ENCODE measurements at places on chromosomes 2 and 18.

DNA sequence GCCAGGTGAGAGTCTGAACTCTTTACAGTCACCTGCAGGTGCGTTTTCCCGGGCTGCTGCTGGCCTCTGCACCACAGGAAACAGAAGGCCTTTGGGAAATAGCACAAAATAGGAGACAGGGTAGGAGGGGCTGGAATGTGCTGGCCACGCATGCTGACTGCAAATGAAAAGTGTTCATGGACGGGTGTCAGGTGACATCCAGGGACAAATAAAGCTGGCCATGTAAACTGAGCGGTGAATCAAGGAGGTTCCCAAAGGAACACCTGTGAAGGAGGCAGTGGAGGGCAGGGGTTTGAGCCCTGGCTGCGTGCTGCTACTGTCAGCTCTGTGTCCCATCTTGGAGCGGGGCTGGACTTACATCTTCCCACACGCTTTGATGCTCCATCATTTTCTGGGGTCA is 42.4 kb upstream of the GBX2 start:
- no peak for DNase-seq

- no peak for DNase-seq
Measured at GRCh38 chr2:197140045-197140444, 170.5 kb downstream of the ANKRD44 start.

GRCh38 chr18:50665519-50665918 is 105.6 kb downstream of the MAPK4 start:
- no peak for DNase-seq

DNA sequence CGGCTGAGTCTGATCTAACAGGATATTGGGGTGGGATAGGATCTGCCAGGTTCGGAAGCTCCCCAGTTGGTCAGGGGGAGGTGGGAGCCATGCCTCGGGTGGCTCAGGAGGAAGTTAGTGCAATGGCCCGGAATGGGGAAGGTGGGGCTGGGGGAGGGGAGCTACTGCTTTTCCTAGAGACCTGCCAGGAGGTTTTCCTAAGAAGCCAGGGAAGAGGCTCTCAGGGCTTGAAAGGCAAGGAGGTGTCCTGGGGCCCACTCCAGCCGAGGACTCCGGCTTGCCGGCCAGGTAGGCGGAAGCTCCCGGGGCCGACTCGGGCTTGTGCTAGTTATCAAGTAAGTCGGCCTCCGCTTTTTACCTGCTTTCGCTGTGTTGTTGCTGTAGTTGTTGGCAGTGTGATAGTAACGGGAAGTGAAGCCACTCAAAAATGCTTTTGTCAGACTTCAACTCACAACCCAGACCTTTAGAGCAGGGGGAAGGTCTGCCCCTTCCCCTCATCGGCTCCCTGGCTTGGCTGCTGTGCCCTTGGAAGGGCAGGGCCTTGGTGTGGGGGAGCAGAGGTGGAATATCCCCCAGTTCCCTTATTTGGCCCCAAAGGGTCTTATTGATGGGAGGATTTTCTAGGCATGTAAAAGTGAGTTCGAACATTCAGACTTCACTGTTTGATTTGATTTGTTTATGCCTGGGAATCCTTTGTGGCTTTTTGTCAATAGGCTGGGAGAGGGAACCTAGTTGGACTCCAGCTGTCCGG is 5.4 kb downstream of the GDF7 start:
- DNase-seq, result no peak

GRCh38 chr18:48230467-48231113 is 178.6 kb downstream of the ZBTB7C start:
- no peak for DNase-seq

DNA sequence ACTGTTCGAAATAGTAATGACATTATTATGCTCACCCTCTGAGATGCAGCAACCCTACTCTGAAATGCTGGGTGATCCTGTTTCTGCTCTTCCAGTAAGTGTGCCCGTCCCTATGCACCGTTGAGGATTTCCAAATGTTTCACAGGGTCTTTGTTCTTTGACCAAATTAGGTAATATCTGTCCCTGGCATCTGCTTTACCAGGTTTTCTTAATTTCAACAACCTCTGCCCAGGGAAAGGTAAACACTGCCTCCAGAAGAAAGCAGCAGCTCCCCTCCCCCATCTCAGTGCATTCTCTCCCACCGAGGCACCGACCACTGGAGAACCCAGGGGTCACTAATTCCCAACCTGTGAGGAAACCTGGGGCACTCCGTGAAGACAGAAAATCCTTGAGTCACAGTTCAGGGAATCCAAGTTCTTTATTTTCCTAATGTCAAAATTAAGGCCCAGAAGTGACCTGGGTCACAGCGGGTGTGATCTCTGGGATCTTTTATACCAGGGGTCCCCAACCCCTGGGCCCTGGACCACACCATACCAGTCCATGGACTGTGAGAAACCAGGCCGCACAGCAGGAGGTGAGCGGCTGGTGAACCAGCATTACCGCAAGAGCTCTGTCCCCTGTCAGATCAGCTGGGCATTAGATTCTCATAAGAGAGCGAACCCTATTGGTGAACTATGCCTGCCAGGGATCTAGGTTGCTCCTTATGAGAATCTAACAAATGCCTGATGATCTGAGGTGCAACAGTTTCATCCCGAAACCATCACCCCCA is 1.2 kb upstream of the GRB14 start:
- DNase-seq, result no peak

GRCh38 chr2:217494557-217494956 is 508.2 kb downstream of the TNS1 start:
- no peak for DNase-seq

- DNase-seq, result no peak
Measured at GRCh38 chr2:220393711-220394110, 766.3 kb downstream of the SLC4A3 start.

GRCh38 chr2:220104871-220105351 is 477.5 kb downstream of the SLC4A3 start:
- DNase-seq, result no peak

GRCh38 chr2:239114616-239115265 is 266.9 kb downstream of the TWIST2 start:
- no peak for DNase-seq

DNA sequence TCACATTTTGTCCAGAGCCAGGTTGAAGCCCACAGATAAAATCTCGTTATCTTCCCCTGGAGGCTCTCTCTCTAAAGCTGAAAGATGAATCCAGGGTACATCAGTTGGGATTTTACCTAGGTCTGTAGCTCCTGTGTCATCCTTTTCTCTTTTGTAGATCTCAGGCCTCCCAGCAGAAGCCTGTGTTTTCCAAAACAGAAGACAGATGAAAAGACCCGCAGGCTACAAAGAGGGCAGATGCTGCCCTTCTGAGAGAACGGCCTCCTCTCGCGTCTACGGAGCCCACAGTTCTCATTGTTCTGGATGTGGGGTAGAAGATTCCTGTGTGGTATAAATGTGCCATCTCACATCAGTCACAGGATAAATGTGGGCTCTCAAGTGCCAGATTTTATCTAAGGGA is 139.5 kb downstream of the SUCLG1 start:
- no peak for DNase-seq

GRCh38 chr2:10817413-10817812 is 4.8 kb upstream of the PDIA6 start:
- DNase-seq, result no peak

- DNase-seq, result no peak
Measured at GRCh38 chr2:188810586-188810985, 163.6 kb upstream of the COL3A1 start.

GRCh38 chr2:65070172-65070830 is 14.1 kb downstream of the CEP68 start:
- no peak for DNase-seq

GRCh38 chr18:44807766-44808165 is 127.1 kb downstream of the SETBP1 start:
- no peak for DNase-seq

DNA sequence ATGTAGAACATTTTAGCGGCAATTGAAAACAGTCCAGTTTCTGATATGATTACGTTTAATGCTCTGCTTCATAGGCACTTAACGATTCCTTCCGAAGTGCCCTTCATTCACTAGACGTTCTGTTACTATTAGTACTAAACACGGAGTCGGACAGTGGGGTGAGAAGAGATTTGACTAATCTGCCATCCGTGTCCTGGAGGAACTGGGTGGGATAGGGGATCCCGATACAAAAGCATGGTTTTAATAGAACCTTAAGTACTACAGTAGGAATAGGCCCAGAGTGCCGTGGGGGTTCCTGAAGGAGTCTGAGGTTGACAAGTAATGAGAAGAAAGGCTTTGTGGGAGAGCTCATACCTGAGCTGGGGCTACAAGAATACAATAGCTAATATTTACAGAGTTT is 631 bp downstream of the MORN2 start:
- no peak for DNase-seq

GRCh38 chr18:77140439-77141109 is 8.0 kb upstream of the MBP start:
- DNase-seq, result no peak

DNA sequence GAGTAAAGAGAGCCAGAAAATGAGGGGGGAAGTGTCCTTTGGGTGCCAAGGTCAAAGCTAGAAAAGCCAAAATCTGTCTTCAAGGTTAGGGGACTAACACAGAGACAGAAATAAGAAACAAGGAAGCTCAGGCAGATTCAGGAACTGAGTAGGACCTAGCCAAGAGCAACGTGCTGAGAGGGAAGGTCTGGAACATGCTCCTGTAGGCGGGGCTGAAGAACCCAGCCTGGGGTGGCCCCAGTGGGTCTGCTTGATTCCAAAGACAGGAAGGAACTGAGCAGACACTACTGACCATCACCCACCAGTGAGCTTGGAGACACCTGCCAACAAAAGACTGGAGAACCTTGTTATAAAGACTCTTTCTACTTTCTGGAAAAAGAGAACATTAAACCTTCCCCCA is 105.1 kb downstream of the SP3 start:
- DNase-seq, result no peak

Data from activated CD4-positive, alpha-beta T cell treated with anti-CD3 and anti-CD28 coated beads, Interleukin-2, amount 50 U/mL, for 24 hours (primary cell).